ENCODE measurements at places on chromosomes 3 and 15.
A peak's percentile ranks its signal among the peaks of the same experiment; 100 is the strongest.

- no peak for DNase-seq
Observed at GRCh38 chr3:41508063-41508696, 308.9 kb downstream of the CTNNB1 start.

- DNase-seq, result peak; percentile 18
Observed at GRCh38 chr3:13451301-13451673, 28.8 kb upstream of the HDAC11 start.

- DNase-seq, result no peak
Observed at GRCh38 chr15:52097180-52097579, 15.4 kb downstream of the BCL2L10 start.

DNA sequence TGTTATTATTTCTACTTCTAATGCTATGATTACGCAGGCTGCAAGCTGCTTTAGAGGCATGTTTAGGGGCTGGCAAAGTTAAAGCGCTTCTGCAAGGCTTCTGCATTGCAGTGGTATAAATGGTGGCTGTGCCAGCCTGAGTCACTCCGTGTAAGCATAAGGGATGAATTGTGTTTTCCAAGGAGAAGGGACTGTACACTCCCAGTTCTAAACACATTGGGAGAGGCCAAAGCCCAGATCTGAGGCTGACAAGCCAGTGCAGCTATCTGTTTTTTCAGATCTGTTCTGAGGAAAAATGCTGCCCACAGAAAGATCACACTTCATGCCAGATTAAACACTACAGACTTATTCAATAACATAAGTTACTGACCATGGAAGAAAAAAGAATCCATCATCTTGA, 83.8 kb downstream of the PRICKLE2 start:
- no peak for DNase-seq

DNA sequence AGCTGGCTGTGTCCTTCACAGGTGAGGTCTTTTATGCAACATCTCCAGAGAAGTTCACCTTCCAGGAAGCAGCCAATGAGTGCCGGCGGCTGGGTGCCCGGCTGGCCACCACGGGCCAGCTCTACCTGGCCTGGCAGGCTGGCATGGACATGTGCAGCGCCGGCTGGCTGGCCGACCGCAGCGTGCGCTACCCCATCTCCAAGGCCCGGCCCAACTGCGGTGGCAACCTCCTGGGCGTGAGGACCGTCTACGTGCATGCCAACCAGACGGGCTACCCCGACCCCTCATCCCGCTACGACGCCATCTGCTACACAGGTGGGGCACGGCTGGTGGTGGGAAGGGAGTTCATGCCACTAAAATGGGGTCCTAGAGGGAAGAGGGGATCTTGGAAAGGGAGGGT, 40.1 kb downstream of the ACAN start:
- no peak for DNase-seq

- no peak for DNase-seq
Observed at GRCh38 chr3:71578054-71578751, 5.3 kb downstream of the FOXP1 start.

DNA sequence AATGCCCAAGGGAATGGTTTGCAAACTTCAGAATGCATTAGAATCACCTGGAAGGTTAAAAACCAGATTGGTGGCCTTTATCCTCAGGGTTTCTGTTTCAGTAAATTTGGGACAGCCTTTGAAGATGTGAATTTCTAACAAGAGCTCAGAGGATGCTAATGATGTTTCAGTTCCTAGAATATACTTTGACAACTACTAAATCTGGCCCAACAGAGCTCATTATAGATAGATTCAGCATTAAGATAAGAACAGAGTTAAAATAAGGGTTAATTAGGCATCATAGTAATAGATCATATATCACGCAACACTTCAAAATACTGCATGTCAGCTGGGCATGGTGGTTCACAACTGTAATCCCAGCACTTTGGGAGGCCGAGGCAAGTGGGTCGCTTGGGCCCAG, 9.3 kb upstream of the KPNA4 start:
- no peak for DNase-seq

DNA sequence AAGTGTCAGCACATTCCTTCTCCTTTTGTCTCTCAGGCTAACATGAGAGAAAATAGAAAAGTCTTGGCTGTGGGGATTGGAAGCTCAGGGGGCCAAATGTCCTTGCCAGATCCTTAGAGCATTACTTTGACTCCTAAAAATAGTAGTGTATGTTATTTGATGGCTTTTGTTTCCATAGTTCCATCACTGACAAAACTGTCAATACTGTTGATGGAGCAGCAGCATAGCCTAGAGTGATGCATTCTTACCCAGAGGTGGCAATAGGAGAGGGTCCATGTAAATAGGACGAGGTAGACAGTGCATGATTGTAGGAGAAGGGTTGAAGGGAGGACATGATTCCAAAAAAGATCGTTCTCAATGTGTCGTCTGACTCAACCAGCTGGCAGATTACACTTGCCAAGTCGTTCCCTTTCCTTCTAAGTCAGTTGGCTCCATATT, 282.7 kb upstream of the TPRG1 start:
- no peak for DNase-seq

GRCh38 chr15:64800476-64800875, 25.0 kb downstream of the PIF1 start:
- DNase-seq, result no peak

GRCh38 chr3:75237477-75237876, 426.7 kb upstream of the FRG2C start:
- DNase-seq, result no peak

GRCh38 chr15:32979710-32980109, 214.8 kb downstream of the FMN1 start:
- no peak for DNase-seq

- no peak for DNase-seq
Observed at GRCh38 chr3:20320489-20320888, 134.5 kb upstream of the SGO1 start.

DNA sequence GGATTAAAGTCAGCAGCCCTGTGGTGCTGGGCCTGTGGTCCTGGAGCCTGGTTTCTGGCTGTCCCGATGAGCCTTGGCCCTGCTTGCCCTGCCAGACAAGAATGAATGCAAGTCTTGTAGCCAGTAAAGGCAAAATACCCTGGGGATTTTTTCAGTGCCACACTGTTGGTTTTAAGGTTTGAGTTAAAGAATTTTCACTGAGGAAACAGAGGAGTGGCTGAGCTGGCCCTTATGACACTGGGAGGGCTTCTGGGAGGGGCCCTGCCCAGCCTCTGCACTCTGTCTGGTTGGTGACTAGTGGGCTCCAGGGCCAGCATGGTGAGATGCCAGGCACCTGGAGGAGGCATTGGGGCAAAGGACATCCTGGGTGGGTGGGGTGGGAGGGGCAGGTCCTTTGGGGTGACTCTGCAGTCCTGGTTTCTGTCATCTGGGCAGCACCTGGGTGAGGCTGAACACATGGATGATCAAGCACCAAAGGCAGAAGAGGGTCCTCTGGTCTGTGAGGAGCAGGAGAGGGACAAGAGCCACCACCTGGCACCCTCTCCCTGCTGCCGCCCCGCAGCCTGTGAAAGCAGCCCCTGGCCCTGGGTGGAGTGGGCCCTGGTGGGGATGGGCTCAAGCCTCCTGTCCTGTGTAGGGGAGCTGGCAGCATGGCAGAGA, 12.5 kb upstream of the PLA2G4E start:
- DNase-seq, result no peak

DNA sequence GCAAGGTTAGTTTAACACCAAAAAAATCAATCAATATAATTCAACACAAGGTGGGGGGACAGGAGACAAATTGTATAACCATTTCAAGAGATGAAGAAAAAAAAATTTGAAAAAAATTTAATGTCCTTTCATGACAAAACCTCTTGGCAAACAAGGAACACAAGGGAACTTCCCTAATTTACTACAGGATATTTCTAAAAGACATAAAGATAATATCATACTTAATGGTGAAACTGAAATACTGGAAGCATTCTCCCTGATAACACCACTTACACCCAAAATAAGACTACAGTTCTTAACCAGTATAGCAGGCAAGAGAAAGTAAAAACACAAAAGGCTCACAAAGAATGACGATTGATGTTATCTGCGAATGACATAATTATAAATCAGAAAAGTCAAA, 44.7 kb downstream of the IFT57 start:
- DNase-seq, result no peak

DNA sequence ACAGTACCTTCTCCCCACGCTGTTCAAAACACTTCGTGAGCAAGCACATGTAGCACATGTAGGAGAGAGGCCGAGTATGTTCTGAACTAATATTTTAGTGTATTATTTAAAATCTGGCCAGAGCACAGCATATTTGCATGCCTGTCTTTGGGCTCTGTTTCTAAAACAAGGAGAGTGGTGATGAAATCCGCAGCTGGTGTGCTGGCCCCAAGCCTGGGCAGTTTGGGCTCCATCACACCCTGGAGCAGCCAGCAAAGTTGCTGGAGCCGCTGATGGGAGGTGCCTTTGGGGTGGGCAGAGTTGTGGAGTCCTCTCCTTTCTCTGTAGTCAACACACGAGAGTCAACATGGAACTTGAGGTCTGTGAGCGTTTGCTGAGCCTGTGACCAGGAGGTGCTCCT, 116.6 kb downstream of the SLCO3A1 start:
- DNase-seq, result no peak

DNA sequence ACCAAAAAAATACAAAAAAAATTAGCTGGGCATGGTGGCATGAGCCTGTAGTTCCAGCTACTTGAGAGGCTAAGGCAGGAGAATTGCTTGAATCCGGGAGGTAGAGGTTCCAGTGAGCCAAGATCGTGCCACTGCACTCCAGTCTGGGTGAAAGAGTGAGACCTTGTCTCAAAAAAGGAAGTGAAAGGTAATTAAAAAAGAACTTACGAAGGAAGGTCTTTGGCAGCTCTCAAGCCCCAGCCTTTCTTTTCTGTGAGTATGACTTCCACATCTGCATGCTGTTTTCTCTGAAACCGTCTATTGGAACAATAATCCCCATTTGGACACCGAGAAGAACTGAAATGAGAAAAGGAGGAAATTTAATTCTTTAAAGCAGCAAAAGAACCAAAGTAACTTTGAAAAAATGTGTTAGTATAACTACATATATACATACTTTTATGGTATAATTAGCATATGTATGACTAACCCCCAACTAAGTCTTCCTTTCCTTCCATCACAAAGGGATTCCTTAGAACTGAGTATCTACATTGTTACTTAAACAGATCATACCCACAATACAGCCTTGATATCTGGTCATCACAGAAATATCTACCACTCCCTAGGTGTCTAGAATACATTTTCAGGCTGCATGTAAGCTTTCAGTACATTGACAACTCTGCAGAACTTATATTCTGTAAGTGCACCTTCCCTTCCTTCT, 50.1 kb downstream of the SETD2 start:
- no peak for DNase-seq

DNA sequence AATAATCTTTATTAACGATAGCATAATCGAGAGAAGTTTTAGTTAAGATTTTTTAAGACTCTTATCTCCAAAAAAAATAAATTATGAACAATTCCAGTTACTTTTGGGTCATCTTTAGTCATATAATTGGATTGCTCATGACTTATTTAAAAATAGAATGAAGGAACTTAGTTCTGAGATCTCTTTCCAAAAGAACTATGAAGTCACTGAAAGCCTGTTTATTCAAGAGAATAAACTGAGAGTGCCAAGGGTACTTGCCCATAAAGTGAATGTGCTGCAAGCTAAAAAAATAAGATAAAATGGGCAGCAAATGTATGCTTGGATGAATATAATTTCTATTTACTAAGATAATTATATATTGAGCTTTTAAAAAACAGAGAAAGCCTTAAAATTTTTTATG, 176.5 kb upstream of the PLSCR5 start:
- no peak for DNase-seq

GRCh38 chr3:86056962-86057361, 934.0 kb downstream of the VGLL3 start:
- DNase-seq, result no peak

GRCh38 chr3:194379651-194380050, 10.1 kb upstream of the LRRC15 start:
- DNase-seq, result no peak

- DNase-seq, result no peak
Observed at GRCh38 chr15:40250304-40250656, 11.4 kb downstream of the PAK6 start.

- DNase-seq, result no peak
Observed at GRCh38 chr3:46272028-46272451, 29.8 kb downstream of the CCR3 start.

GRCh38 chr3:8152821-8153418, 348.7 kb upstream of the LMCD1 start:
- DNase-seq, result no peak

GRCh38 chr3:41893977-41894376, 67.9 kb downstream of the ULK4 start:
- DNase-seq, result no peak

- no peak for DNase-seq
Observed at GRCh38 chr15:70271422-70272088, 173.8 kb upstream of the TLE3 start.

- no peak for DNase-seq
Observed at GRCh38 chr3:140219923-140220452, 285.0 kb downstream of the CLSTN2 start.

- DNase-seq, result no peak
Observed at GRCh38 chr3:177378168-177378567, 180.9 kb upstream of the TBL1XR1 start.

GRCh38 chr3:152365766-152366593, 97.3 kb downstream of the MBNL1 start:
- DNase-seq, result no peak

DNA sequence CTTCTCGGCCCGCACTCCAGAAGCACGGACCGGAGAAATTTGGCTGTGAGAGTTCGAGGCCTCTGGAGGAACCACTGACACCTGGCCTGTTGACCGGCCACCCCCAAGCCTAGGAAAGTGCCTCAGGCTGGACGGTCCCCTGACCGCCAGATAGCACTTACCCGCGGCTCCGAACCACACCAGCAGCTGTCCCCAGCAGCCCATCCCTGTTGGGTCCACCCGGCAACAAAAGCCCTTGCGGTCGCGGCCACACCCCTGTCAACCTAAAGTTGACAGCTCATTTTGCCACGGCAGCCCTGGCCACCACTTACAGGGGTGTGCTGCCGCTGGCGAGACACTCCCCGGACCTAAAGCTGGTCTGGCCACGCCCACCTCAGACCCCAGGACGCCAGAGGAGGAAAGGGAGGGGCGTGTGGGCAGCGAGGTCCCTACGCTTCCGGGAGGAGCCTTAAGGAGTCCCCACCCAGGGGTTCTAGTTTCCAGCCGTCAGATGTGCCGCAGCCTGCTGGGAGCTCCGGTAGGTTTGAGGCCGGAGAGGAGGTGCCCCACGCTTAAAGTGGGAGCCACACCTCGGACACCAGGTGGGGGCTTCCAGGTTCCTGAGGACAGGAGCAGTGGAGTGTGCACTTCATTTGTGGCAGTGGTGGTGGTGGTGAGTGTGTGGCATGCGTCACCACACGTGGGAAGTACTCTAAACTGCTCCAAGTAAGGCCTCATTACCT, at the start of gene LTK:
Gene LTK (minus strand): TSS at position 322 of the 722 bp plus-strand sequence. CDS start 118 bp downstream, at position 204.
- no peak for DNase-seq

Measured in activated CD4-positive, alpha-beta T cell treated with anti-CD3 and anti-CD28 coated beads, Interleukin-2, amount 50 U/mL, for 1 hour (primary cell).